T follicular helper cell (primary cell): ENCODE measurements at places on chromosomes 3 and 15.

DNA sequence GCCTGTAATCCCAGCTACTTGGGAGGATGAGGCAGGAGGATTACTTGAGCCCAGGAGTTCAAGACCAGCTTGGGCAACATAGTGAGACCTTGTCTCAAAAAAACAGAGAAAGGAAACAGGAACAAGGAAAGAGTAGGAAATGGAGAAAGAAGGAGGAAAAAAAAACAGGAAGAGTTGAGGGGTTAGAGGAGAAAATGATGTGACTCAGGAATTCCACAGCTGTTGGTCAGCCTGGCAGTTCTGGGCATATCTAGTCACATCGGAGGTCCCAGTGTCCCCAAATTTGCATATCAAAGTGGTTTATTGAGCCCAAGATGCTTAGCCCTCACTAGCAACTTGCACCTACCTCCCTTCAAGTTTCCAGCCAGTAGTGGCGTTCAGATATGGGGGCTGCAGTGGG lies 18.8 kb upstream of the JMJD7 start:
- DNase-seq = no peak

DNA sequence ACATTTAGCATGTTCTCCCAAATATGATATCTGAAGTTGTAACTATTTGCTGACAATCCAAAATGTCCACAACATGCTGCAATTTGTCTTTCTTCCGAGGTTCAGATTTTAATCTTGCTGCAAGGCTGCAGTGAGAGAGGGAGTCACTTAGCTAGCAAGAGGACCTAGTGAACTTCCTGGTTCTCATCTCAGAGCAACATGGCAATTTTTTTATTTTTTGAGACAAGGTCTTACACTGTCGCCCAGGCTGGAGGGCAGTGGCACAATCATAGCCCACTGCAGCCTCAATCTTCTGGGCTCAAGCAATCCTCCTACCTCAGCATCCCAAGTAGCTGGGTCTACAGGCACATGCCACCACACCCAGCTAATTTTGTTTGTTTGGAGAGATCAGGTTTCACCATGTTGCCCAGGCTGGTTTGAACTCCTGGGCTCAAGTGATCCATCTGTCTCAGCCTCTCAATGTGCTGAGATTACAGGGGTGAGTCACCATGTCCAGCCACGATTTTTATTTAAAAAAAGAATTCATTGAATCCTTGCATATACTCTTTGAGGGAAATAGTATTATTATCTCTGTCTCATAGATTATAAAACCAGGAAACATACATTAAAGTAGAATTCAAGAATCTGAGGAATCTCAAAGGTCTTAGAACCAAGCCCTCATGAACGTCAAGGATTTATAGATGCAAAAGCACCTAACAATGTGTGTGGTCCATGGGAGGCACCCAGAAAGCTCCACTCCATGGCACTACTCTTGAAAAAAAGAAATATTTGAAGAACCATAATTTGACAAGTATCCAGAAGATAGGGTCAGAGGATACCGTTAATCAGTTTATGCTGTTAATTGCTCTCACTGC lies 9.1 kb downstream of the HDC start:
- DNase-seq = no peak

- DNase-seq = no peak
Measured at GRCh38 chr3:141952611-141953010, 76.2 kb downstream of the ATP1B3 start.

DNA sequence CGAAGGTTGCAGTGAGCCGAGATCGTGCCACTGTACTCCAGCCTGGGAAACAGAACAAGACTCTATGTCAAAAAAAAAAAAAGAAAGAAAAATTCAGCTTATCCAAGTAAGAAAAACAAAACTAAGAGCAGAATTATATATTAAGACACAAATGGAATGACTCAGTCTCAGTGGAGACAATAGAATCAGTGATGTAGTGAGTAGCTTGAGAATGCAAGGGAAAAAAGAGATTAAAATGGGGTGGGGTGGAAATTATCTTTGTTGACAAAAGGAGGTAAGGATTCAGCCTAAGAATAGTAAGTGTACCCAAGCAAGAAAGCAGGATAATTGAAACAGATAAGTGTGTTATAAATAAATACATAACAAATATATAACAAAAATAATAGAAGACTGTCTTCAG lies 70.7 kb downstream of the BLM start:
- no peak for DNase-seq

DNA sequence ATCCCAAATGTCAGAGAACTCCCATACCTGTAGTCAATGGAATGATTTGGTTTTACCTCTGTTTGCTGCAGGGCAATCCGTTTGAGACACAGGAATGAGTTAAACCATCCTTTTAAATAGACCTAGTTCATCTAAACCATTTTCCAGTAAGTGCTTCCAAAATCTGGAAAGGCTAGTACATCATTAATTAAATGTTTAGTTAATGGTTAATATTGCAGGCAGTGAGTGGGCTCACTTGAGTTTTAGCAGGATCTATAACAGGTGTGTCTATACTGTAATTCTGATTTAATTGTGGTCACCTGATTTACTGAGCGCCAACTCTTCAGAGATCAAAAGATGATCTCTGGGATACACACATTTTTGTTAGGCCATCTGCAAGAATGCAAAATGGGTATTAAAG lies 353.9 kb upstream of the ROPN1 start:
- no peak for DNase-seq

- DNase-seq = no peak
Measured at GRCh38 chr15:54585063-54585462, 606.8 kb downstream of the UNC13C start.

DNA sequence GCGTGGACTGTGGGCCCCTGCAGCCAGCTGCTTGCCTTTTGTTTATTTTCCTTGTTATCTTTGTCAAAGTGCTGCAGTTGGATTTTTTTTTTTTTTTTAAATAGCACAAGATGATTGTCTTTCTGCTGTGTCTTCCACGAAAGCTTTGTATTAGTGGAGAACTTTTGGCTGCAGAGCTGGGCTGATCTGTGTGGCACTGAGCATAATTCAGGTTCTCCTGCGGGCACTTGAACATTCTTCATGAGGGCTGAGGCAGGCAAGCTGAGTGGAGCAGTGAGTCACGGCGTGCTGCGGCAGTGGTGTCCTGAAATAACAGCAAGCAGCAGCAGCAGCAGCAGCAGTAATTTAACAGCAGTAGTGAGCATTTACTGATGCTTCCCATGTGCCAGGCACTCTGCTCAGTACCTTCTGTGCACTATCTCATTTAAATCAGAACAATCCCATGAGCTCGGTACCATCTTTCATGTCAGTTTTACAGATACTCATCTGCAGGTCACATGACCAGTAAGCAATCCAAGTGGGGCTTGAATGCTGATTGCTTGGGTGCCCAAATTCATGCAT lies 45.8 kb downstream of the MITF start:
- DNase-seq = no peak

- no peak for DNase-seq
Measured at GRCh38 chr3:70999730-71000129, 583.8 kb downstream of the FOXP1 start.

DNA sequence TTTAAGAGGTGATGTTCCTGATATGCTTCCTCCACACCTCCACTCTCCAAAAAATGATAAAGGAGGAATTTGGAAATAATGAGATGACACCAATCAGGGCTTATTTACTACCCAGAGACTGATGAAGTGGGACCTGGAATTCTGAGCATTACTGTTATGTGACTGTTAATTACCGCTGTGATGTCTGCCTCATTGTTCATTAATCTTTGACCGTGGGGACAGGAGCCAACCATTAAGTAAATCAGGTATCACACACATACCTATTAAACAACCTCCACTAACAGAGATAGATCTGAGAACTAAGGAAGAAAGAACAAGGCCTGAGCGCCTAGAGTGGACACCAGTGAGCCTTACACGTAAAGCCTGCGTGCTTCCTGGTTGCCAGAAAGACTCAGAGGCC lies 37.7 kb downstream of the ABHD5 start:
- DNase-seq = no peak

GRCh38 chr15:63950911-63951481 lies 95.3 kb downstream of the DAPK2 start:
- no peak for DNase-seq

DNA sequence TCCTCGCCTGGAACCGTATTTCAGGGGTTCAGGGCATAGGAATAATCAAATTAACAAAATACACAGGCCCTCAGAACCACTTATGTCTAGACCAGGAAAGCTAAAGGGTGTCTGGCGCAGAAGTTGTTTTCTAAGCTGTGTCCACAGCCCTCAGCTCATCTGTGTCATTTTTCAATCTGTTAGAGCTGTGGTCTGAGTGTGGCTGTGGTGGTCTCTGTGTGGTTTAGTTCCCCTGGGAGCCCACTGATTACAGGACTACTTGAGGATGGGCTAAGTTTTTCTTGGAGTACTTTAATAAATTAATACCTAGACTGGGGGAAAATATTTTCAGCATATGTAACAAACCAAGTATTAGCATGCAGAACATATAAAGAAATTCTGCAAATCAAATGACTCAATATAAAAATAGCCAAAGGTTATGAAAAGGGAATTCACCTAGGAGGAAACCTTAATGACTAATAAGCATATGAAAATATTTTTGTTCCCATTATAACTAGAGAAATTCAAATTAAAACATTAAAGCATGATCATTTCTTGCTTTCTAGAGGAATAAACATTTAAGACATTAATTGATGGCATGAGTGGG lies 186.3 kb downstream of the SATB1 start:
- DNase-seq = no peak

DNA sequence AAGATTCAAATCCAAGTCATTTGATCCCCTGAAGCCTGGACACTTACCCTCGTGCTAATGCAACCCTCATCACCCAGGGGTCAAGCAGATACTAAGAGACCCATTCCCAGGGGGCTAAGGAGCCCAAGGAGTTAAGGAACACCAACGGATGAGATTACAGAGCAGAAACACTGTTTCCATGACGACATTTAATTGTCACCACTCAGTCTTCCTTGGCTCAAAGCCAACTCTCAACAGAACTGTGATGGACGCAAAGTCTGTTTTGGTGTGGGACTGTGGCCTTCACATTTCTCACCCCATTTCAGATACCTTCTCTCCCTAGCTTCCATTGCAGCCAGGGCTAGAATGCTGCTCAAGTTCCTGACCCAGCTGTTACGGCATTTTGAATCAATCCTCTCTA lies 383.5 kb upstream of the WNT5A start:
- DNase-seq = no peak

- no peak for DNase-seq
Measured at GRCh38 chr3:57966829-57967228, 41.4 kb upstream of the FLNB start.

DNA sequence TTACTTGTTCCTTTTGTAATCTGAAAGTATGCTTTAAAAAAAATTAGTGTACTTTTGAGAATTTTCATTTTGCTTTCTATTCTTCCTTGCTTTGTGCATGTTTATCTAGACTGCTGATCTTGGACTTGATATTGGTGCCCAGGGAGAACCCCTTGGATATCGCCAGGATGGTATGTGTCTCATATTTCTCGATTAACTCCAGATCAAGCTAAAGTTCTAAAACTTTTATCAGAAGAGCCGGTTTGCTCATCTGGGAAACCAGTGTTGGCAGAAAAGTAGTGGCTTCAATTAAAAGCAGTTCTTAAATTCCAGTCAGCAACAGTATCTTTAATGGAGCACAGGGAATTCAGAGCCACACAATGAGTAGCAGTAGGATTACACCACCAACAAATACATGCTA lies 38.6 kb downstream of the CTNNB1 start:
- no peak for DNase-seq

- DNase-seq = no peak
Measured at GRCh38 chr15:46607077-46607476, 972.2 kb downstream of the SQOR start.

DNA sequence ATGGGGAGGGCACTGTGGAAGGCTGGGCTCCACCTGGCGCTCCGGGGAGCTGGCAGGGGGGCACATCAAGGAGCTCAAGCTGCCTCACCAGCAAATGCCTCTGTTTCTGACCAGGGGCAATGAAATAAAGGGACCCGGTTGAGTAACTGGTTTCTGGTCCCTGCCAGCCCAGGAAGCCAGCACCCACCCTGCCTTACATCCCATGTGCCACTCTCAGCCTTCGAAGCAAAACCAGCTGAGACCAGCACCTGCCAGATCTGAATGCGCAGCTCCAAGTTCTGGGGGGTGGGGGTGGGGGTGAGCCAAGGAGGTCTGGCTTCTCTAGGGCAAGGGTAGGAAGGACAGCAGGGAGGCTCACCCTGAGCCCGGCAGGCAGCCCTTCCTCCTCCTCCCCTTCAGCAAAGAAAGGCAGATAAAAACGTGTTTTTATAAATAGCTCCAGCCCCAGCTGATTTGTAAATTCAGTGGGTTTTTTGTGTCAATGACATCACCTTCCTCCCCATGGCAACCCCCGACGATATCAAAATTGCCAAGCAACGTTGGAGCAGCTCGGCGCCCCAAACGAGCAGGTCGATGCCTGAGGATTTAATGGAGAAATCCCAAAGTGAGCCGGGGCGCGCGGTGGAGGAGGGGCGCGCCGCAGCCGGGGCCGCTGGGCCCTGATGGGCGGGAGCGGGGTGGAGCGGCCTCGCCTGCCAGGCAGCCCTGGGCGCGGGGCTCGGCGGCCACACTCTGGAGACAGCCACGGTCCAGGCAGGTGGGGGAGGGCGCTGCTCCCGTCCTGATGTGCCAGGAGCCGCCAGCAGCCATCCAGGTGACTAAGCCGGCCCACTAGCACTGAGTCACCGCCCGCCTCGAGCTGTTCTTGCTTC lies at the start of gene PAK6:
PAK6 (plus strand) TSS at position 532 of the 872 bp plus-strand sequence. CDS start 25,723 bp downstream, outside the sequence.
- DNase-seq = no peak

DNA sequence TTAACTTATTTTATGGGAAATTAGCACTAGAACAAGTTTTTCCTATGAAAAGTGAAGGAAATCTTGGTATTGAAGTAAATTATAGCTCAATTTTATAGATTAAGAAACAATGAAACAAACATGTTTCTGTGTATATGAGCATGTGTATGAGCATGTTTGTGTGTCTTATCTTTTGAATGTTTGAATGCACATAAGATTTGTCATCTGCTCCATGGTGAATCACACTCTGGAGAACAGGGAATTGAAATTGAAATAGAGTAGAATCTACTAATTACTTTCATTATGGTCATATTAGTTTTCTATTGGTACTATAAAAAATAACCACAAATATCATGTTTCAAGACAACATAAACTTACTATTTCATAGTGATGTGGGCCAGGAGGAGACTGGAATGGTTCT lies 646.6 kb downstream of the OTOL1 start:
- DNase-seq = no peak

DNA sequence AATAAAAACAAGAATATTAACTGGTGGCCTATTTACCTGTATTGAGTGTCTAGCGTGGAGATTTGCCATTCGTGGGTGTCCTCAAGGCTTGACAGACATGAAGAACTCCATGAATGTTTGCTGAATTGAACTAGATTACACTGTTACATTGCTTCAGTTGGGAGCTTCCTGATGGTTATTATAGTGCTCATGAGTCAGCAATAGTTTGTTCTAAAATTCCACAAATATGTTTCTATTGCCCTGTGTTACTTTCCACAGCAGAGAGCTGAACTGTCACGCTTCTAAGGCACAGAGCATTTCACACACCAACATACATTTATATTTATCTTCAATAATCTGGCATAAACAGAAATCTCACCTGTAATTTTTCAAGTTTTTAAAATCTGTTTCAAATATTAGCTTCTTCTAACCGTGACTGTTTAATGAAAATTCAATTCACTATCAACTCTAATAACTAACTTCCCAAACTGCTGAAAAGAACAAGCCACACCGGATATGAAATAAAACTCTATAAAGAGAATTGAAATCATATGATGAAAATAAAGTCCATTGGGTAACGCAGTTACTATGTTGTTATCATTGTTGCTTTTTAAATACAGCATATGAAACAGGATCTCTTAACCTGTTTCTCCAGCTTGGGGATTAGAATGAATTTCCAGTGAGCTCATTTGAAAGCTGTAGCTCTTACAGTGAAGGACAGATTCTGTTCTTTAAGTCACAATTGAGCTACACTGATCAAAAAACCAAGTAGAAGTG lies 61.2 kb upstream of the MCF2L2 start:
- DNase-seq = no peak
